Left lung (tissue), 14 donors: ENCODE measurements at places on chromosomes 6 and 20.
A peak's percentile ranks its signal among the peaks of the same experiment; 100 is the strongest.

DNA sequence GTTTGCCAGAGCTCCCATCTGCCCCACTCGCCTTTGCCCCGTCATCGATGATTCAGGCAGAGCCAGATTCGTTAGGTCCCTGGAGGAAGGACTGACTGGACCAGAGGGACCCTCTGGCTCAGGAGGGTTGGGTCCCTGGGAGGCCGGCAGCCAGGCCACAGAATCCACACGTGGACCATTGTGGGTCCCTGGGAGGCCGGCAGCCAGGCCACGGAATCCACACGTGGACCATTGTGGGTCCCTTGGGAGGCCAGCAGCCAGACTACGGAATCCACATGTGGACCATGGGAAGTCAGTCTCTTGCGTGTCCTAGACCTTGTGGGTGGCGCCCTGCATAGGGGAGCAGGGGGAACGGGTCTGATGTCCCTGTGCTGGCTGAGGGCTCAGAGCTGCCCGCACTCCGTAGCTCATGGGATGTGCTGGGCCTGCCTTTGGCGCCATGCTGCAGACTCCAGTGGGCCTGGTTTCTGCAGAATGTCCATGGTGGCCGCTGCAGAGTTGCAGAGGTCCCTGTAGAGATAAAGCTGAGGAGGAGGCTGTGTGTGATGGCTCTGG, 23.5 kb downstream of the UCKL1 start:
- no peak for DNase-seq

- DNase-seq: no peak
Observed at GRCh38 chr6:63368347-63368746, 48.6 kb upstream of the LGSN start.

DNA sequence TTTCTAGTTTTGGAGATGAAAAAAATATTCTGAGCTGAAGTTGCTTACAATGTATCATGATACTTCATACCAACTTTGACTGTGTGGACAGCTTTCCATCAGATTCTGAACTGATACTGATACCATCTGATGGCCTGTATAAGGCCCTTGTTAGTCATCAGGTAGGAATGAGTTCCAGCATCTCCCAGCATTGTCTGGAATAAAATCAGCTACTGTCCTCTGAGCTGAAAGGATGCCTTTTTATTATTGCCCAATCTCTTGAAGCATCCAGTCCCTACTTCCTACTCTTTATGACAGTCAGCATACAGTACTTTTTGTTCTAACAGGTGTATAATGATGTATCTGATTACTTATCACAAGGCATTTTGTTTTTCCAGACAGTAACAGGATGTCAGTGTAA, 70.6 kb upstream of the EYA4 start:
- no peak for DNase-seq

DNA sequence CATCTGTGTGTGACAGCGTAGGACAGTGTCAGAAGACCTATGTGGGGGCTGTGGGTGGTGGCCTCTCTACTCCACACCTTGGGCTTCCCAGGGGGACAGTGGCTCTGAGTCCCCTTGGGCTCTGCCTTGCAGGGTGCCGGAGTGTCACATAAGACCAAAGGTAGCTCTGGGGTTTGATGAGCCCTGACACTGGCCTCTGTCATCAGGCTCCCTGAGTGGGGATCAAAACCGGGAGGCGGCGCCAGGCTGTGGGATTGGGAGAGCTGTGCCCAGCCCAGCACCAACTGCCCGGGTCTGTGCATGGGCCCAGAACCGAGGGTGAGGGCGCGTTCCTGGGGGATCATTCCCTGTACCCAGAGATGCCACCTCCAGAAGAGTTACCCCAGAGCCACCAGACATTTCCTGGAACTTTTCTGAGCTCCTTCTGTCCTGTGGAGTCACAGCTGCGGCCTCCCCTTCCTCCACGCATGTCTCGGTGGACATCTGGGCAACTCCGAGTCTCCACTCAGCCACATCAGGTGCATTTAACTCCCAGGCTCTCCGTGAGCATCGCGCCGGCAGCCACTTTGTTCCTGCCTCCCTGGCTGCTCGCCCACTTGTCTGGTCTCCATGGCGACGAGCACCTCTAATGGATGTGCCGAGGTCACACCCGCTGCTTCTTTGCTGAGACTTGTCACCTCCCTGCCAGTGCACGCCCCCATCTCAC, 94.7 kb downstream of the TMEM242 start:
- DNase-seq: no peak

DNA sequence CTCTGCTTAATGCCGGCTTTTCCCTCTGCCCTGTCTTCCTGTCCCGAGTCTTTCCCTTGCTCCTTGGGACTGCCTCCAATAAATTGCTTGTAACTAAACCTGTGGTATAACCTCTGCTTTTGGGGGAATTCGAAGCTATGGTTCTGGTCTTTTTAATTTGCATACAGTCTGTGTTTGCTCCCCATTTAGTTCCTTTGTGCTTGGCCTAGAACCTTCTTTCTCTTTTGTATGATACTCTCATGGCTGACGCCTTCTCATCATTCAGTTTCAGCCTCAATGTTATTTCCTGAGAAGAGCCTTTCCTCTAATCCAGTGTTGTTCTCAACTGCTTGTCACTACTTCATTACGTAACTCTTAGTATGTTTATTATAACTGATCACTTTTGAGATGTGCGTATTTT, 248.0 kb downstream of the PHF3 start:
- no peak for DNase-seq

GRCh38 chr20:38261054-38261390, 487 bp upstream of the KIAA1755 start:
- no peak for DNase-seq

DNA sequence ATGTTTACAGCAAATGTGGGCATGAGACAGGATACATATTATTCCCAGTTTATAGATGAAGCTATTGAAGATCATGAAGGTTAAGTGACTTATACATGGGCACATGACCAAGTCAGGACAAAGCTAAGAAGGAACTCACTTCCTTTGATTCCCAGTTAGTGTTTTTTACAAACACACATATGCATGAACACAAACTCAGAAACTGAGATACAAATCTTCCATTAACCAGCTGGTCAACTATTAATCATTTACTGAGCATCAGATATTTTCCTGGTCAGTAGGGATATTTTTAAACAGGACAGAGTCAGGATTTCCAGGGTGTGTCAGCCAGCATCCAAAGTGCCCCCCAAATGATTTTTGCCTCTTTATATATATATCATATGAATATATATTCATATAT, 222.2 kb downstream of the OGFRL1 start:
- DNase-seq: no peak

GRCh38 chr6:124888581-124889371, 73.5 kb upstream of the RNF217 start:
- DNase-seq: no peak

GRCh38 chr20:24208652-24209051, 220.1 kb upstream of the GGTLC1 start:
- DNase-seq: no peak

GRCh38 chr20:47727170-47727880, 58.0 kb downstream of the SULF2 start:
- DNase-seq: peak; percentile 87

GRCh38 chr6:52231406-52232127, 12.7 kb downstream of the IL17F start:
- DNase-seq: no peak

DNA sequence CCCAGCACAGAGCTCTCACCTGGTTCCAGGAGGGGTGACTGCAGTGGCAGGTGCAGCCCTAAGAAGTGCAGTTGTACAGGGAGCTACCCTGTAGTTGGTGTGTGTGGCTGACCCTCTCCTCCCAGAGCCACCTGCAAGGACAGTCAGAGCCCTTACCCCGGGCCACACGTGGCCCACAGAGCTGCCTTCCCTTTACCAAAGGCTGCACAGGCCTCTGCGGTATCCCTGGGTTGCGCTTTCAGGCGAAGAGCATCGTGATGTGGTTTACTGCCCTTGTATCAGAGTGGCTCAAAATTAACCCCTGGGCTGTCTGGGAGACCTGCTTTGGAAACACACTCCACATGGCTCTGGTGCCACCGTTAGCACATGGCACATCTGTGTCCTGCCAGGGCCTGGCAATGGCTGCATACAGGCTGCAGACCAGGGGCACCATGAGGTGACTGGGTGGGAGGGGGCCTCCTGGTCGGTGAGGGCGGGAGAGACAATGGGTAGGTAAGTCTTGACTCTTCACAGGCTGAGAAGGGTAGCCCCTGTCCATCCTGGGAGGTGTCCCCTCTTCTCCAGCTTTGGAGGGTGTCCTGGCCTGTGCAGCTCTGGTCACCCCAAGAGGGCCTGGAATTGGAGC, 81.5 kb downstream of the CDH4 start:
- DNase-seq: no peak

- peak; percentile 37 for DNase-seq
Observed at GRCh38 chr6:149965194-149966020, 1.7 kb downstream of the ULBP1 start.

GRCh38 chr6:79864001-79864400, 83.4 kb downstream of the ELOVL4 start:
- DNase-seq: no peak
